ENCODE measurements at places on chromosomes 12 and 14.
A peak's percentile ranks its signal among the peaks of the same experiment; 100 is the strongest.

GRCh38 chr14:61545726-61546455 lies 149.4 kb upstream of the HIF1A start:
- no peak for DNase-seq

DNA sequence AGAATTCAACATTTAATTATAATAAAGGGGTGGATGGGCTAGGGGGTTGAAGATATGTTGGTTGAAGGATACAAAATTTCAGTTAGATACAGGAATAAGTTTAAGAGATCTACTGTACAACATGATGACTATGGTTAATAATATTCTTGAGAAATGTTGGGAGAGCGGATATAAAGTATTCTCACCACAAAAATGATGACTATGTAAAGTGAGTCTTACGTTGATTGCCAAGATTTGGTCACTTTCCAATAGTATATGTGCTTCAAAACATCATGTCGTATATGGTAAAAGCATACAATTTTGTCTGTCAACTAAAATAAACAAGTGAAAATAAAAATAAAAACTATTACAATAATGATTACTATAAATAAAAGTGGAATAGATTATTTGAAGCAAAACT lies 802.0 kb downstream of the C12orf50 start:
- DNase-seq = no peak

GRCh38 chr14:77917491-77918201 lies 117.7 kb downstream of the ADCK1 start:
- DNase-seq = no peak

- no peak for DNase-seq
Observed at GRCh38 chr12:56900583-56900982, 33.6 kb downstream of the SDR9C7 start.

GRCh38 chr14:81219210-81219758 lies 1.5 kb downstream of the GTF2A1 start:
- DNase-seq = peak; percentile 85

- peak; percentile 26 for DNase-seq
Observed at GRCh38 chr12:12899530-12900380, 8.4 kb downstream of the GPRC5A start.

GRCh38 chr14:96294246-96294645 lies 38.2 kb downstream of the BDKRB1 start:
- no peak for DNase-seq

DNA sequence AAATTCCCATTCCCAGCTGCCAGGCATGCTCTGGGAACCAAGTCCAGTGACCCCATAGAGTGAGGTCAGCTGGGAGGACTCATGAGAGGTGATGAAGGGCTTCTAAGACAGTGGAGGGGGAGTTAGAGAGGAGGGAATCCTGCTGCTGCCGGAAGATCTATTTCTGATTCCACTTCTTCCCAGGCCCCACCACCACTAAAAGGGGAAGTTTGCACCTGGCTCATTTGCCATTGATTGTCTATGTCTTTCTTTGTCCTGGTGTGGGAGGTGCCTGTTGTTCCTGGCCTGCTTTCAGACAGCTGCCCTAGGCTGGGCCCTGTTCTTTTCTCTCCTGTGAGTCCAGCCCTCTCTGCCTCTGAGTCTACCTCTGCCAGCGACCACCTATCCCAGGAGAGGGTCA lies 3.0 kb upstream of the KRT6A start:
- no peak for DNase-seq

- no peak for DNase-seq
Observed at GRCh38 chr14:23670481-23670880, 34.3 kb downstream of the DHRS2 start.

GRCh38 chr14:61257469-61258057 lies 23.6 kb downstream of the TMEM30B start:
- DNase-seq = no peak

DNA sequence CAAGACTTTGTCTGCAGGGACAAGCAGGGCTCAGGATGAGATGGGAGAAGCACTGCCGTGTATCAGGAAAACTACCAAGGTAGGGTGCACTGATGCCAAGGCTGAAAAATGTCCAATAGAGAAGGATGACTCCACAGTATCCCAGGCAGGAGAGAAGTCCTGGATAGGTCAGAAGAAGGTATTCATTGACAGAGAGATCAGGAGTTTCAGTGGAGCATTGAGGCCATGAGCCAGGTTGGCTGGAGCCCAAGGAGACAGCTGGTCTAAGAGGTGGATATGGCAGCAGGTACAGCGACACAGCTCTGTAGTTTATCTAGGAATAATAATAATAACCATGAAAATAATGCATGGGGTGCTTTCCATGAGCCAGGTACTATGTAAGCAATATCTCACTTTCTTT lies 180.9 kb downstream of the EXOC5 start:
- DNase-seq = no peak

- DNase-seq = no peak
Observed at GRCh38 chr12:123681605-123682004, 10.7 kb downstream of the TCTN2 start.

- DNase-seq = no peak
Observed at GRCh38 chr14:95407354-95407753, 87.6 kb upstream of the CLMN start.

- DNase-seq = no peak
Observed at GRCh38 chr12:2733493-2734355, 61.0 kb upstream of the FKBP4 start.

GRCh38 chr14:22898302-22899090 lies 15.5 kb downstream of the REM2 start:
- DNase-seq = no peak

DNA sequence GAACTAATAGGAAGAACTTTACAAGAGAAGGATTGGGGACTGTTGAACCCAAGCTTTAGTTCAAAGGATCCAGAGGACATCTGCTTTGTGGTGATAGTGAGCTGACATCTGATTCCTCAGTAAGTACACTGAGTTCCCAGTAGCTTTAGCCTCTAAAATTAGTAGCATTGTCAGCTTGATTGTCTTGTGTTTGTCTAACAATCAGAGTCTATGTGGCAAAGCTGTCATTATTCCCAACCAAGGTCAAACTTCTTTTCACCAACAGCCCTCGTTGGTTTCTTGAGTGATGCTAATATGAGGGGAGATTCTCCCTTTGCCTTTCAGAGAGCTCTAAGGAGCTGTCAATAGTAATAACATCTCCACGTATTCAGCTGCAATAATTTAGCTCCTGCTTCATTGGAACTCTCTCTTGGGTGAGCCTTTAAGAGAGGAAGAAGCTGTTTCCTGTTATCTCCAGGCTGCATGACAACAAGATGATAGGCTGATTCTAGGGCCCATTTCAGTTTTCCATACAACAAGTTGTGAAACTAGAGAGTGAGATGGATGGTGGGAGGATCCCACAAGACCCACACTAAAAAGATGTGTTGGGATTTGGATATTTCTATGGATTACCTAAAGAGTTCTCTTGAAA lies 46.7 kb downstream of the TGFB3 start:
- no peak for DNase-seq

- DNase-seq = no peak
Observed at GRCh38 chr14:53741479-53742232, 215.0 kb downstream of the BMP4 start.

GRCh38 chr12:101040936-101041335 lies 169.1 kb downstream of the SLC5A8 start:
- no peak for DNase-seq

GRCh38 chr12:120262852-120263747 lies 2.4 kb downstream of the PXN start:
- DNase-seq = no peak

- no peak for DNase-seq
Observed at GRCh38 chr12:45329238-45329637, 113.3 kb downstream of the ANO6 start.

- no peak for DNase-seq
Observed at GRCh38 chr12:52920937-52921336, 16.1 kb upstream of the KRT8 start.

DNA sequence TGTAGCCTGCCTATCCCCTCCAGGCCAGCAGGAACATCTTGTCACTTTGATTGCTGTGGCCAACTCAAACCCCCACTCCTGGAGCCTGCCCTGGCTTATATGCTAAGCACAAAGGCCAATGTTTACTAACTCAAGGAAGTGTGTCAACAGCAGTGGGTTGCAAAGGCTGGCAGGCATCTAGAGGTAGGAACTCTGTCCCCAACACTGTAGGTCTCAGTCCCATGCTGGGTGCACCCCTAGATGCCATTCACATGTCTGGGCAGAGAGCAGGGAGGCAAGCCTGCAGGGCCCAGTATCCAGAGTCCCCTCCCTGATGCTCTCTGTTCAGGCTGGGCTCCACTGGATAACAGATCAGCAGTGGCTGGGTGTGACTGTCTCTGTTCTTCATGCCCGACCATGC lies 1.6 kb upstream of the HPD start:
- no peak for DNase-seq

DNA sequence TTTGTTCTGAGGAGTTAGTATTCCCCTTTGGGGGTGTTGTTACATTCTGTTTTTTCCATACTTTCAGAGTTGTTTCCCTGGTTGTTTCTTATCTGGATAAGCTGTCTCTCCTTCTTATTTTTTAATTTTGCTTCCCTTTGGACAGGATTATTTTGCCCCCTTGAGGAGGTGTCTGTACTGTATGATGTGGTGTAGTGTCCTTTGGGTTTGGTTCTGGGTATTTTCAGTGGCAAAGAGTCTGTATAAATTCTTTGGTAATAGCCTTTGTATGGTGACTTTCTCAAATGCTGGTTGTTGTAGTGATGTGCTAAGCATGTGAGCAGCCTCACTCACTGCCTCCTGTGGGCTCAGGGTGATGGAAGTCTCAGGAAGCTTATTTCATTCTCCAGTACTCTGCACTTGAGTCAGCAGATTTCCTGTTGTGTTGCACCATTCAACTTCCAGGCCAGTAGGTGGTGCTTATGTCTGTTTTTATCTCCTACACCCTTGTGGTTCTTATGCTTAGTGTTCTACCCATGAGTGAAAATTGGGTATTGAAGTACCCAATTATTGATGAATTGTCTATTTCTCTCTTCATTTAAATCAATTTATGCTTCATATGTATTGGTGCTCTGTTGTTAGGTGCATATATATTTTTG lies 103.3 kb upstream of the PMCH start:
- peak; percentile 28 for DNase-seq

DNA sequence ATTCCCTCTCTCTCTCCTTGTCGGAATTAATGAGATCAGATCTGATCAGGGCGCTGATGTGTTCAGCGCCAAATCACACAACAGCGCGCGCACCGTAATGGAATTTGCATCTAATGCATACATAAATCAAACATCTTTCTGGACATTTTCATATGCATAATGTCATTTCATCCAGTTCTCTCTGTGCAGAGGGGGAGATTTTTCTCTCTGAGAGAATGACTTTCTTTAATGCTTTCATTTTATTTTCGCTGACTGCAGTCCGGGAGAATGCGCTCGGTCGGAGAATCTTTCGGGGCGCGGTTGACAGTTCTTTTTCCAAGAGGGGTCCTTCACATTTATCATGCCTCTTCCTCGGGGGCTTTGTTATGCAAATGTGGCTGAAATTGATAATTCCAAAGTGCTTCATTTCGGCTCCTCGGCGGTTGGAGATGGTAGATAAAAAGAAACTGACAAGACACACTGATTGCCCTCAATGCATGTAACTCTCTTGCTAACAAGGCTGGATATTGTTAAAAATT lies 615.9 kb downstream of the VRK1 start:
- no peak for DNase-seq

DNA sequence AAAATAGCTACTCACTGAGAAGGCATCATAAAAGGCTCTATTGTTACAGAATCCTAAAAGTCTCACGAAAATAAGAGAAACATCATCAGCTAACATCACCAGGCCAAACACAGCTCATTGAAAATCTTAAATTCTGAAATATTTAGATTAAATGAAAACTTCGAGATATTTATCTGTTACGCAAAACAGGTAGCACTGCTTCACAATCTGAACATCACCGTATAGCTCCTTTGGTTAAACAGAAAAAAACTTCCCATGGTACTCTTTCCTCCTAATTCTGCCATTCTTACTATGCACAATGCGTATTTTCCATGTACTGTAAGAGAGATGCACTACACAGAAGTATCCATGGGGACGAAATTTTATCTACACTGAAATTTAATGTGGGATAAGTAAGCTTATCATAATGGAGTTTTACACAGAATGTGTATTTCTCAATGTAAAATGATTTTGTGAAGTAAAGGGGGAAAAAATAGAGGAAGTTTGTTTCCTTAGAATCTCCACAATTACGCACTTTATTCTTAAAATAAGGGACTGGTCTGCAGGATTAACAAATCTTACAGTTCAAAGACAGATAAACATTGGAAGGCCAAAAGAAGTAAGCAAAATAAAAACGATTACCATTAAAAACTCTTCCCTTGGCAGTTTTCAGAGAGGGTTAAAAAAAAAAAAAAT lies 1.9 kb downstream of the SGPP1 start:
- DNase-seq = no peak

DNA sequence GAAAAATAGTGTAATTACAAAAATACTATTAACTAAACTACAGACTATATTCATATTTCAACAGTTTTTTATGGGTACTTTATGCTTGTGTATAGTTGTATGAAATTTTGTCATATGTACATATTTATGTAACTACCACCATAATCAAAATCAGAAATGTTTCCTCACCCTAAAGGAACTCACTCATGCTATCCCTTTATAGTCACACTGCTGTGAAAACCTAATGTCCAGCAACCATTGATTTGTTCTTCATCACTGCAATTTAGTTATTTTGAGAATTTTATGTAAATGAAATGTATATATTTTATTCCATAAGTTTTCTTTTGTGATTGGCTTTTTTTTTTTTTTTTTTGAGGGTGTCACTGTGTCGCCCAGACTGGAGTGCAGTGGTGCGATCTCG lies 278.9 kb upstream of the SLC16A7 start:
- no peak for DNase-seq

DNA sequence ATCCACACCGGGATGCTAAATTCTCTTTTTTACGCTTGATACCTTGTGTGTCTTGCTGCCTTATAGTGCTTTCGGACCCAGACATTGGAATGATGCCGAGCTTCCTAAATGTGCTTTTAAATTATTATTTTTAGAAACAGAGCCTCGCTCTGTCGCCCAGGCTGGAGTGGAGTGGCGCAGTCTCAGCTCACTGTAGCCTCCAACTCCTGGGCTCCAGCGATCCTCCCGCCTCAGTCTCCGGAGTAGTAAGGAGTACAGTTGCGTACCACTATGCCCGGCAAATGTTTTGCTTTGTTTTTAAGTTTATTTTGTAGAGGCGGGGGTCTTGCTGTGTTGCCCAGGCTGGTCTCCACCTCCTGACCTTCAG lies 489 bp upstream of the EML5 start:
- no peak for DNase-seq

GRCh38 chr14:76500011-76500410 lies 124.1 kb downstream of the ESRRB start:
- DNase-seq = no peak

- no peak for DNase-seq
Observed at GRCh38 chr14:65318636-65319506, 93.7 kb upstream of the FUT8 start.

- DNase-seq = no peak
Observed at GRCh38 chr12:117020536-117021220, 78.5 kb downstream of the TESC start.

DNA sequence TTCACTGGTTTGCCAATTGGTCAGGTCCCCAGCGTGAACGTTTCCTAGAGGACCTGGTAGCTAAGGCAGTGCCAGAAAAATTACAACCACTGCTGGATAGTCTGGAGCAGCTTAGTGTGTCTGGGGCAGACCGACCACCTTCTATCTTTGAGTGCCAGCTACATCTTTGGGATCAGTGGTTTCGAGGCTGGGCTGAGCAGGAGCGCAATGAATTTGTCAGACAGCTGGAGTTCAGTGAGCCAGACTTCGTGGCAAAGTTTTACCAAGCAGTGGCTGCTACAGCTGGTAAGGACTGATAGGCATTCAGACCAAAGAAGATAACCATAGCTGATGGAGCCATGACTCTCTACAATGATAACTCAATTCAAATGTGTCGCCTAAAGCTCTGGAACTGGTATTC lies 2.5 kb downstream of the C14orf119 start:
- no peak for DNase-seq
